ENCODE measurements at places on chromosomes 4 and X. TPM values are rescaled to one million over a fixed set of nuclear protein-coding genes. Genes with fewer than 3 reads are reported as not detected.

The EPGN gene
- not detected for total RNA-seq

DNA sequence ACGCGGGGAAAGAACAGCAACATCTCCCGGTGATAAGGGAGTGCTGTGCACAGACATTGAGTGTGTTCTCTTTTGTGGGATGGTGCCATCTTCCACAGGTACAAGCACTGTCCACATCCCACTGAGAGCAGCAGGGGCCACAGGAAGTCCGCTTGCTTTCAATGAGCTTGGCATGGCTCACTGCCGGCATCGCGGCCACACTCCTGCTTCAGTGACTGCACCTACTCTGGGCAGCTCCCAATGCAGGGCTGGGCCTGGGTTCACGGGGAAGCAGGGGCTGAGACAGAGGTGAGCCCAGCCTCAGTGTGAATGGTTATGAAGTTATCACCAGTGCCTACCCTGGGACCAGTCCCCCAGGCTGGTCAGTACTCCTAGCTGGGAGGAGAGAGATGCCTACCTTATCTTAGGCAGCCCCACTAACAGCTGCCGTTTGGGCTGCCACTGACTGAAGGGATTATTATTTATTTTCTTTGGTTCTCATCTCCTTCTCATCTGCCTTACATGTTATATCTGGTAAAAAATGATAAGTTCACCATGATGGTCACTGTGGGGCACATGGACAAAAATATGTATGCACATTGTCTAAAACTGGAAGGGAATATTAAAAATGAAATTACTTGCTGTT lies 99.2 kb downstream of the MGST2 start:
- H3K27me3 ChIP-seq, result no peaks in the 10 kb centered on the region
- H3K27ac ChIP-seq, result peak overlapping the region; percentile 24
- peaks cover 28% of the 10 kb centered on the region for H3K4me1 ChIP-seq
- H3K36me3 ChIP-seq, result no peaks in the 10 kb centered on the region
- DNase-seq, result no peak

- H3K27me3 ChIP-seq, result no peaks in the 10 kb centered on the region
Observed at GRCh38 chr4:26298198-26298947, 22.4 kb upstream of the RBPJ start.

GRCh38 chrX:12223650-12224049 lies 85.4 kb downstream of the FRMPD4 start:
- H3K4me1 ChIP-seq, result no peaks in the 10 kb centered on the region
- no peak overlapping the region for H3K27ac ChIP-seq
- DNase-seq, result no peak
- no peaks in the 10 kb centered on the region for H3K36me3 ChIP-seq
- no peak overlapping the region for H3K4me3 ChIP-seq

Data from esophagus muscularis mucosa (tissue), 4 donors.